ENCODE measurements at places on chromosomes 5 and 9. TPM values are rescaled to one million over a fixed set of nuclear protein-coding genes. Genes with fewer than 3 reads are reported as not detected.

Gene SLC25A2
- total RNA-seq = 0.09 TPM

Gene EDIL3
- 0.52 TPM for total RNA-seq

Gene SARDH
- total RNA-seq = 13.1 TPM

Gene PPP3R2
- not detected for total RNA-seq

Gene PTPRD
- 13.5 TPM for total RNA-seq

Gene AMBP
- 0.38 TPM for total RNA-seq

Gene PRR16
- 0.05 TPM for total RNA-seq

Gene SMIM33
- total RNA-seq = 0.28 TPM

Gene TMEM252
- not detected for total RNA-seq

Gene PCAT7
- total RNA-seq = under 0.01 TPM

Gene GPR150
- 0.19 TPM for total RNA-seq

Gene SAPCD2
- 6.3 TPM for total RNA-seq

Gene MAMDC4
- total RNA-seq = 1.3 TPM

All from thymus (tissue), 14 donors.